Right atrium auricular region (tissue), 2 donors: ENCODE measurements at places on chromosomes 5 and 9. TPM values are rescaled to one million over a fixed set of nuclear protein-coding genes. Genes with fewer than 3 reads are reported as not detected.

DNA sequence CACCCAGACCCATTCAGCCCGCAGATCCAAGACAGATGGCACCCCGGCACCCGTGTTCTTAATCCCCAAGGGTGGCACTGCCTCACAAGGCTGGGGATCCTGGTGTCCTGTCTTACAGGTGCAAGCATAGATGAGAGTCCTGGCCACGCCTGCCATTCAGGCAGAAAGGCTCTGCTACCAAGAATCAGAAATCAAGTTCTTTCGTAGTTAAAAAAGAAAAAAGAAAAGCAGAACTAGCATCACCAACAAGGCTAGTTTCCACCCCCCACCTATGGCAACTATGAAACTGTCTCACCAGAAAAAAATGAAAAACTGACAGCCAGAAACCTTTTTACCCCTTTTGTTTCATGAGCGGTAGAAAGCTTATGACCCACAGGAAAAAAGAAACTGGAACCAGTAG is 170.4 kb downstream of the SYK start:
- no peaks in the 10 kb centered on the region for H3K4me1 ChIP-seq
- H3K4me3 ChIP-seq = no peak overlapping the region
- H3K27ac ChIP-seq = no peak overlapping the region
- DNase-seq = no peak
- H3K36me3 ChIP-seq = no peaks in the 10 kb centered on the region

DNA sequence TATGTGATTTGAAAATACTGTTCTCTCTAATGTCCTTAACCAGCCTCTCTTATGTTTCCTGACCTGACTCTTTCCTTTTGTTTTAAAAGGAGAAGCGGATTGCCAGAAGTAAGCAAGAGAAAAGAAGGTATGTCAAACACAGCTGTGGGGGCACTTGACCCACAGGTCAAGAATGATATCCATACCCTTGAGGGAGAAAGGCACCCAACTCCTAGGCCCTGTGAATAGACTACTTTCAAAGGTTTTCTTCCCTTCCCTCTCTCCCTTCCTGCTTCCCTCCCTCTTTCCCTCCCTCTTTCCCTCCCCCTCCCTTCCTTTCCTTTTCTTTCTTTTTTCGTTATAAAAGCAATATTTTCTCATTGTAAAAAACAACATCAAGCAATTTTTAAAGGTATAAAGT is 306.8 kb downstream of the TRPM3 start:
- no peak overlapping the region for H3K27ac ChIP-seq
- H3K27me3 ChIP-seq = no peaks in the 10 kb centered on the region
- H3K4me1 ChIP-seq = no peaks in the 10 kb centered on the region

DNA sequence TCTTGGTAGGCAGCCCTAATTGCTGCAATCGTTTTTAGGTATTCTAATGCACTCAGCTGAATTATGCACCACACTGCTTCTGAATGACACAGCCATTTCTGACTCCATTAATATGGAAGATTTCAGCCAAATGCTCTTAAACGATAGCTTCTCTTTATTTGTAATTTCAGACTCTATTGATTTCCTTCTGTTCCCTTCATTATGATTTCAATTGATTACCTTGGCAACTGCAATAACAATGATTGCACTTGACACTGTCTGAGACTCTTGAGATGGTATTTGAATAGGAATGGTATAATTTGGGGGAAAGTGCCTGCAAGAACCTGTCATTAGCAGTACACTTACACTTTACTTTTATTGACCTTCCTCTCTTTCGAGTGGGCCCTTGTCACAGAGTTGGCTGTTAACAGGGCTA is 296.1 kb upstream of the DMAC1 start:
- H3K4me1 ChIP-seq = no peaks in the 10 kb centered on the region
- H3K36me3 ChIP-seq = no peaks in the 10 kb centered on the region
- no peaks in the 10 kb centered on the region for H3K27me3 ChIP-seq

DNA sequence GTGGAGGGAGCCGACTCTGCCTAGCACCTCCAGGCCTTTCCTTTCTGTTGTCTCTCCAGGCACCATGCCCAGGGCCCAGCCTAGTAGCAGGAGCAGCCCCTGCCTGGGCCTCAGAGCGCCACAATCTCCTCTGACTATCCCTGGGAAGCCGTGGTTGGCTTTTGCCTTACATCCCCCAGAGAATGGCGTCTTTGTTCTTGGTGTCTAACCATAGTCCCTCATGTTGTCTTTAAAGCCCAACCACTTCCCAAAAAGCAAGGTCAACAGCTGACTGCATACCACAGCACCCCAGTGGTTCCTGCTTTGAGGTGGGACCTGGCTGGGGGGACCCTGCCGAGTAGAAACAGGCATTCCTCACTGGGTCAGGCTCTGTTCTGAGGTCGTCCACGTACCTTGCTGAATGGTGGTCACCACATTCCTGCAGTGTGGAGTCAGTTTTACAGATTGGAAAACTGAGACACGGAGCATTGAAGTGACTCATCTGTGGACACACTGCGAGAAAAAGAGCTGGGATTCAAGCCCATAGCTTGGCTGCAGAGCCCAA is 13.7 kb upstream of the CERCAM start:
- H3K27ac ChIP-seq = no peak overlapping the region
- no peaks in the 10 kb centered on the region for H3K36me3 ChIP-seq
- H3K4me1 ChIP-seq = no peaks in the 10 kb centered on the region
- H3K27me3 ChIP-seq = no peaks in the 10 kb centered on the region

GRCh38 chr5:172710676-172711075 is 60.3 kb downstream of the DUSP1 start:
- no peaks in the 10 kb centered on the region for H3K36me3 ChIP-seq
- H3K4me3 ChIP-seq = no peak overlapping the region
- H3K27me3 ChIP-seq = no peaks in the 10 kb centered on the region

DNA sequence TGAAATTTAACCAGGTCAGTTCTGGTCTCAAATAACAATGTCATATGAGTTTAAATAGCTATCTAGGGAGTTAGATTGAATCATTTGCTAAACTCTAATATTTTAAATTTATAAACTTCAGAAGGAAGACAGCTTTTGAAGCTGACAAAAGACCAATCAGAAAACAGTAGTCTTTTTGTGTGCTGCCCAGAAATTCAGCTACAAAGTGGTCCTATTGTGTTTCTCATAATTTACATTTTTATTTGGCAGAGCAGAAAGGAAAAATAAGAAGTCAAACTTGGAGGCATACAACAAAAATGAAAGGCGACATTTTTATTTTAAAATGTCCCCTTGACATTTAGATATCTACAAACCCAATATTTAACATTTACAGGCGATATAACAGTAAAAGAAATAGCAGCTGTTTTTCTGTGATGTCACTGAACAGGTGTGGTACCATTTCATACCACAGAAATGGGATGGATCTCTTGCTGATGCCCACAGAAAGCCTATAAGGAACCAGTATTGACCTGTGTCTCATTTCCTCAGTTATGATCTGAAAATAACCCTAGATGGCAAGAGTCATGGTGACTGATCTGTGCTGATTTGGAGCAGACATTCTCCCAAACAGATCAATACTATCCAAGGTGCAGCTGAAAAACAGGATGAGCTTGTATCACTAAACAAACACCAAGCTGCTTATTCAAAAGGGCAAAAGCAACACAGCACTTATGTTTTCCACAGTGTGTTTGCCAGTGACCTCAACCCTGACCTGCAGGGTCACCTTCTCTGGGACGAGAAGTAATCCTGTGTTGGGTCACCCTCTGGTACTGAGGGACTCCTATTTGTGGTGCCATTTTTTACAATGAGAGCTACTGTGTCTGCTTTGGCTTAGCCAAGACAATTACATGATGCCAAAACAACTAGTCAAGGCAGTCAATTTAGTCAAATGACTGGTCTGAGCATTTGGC is 3.6 kb upstream of the FST start:
- H3K4me3 ChIP-seq = no peak overlapping the region
- DNase-seq = no peak
- H3K4me1 ChIP-seq = peaks cover 20% of the 10 kb centered on the region
- H3K27me3 ChIP-seq = no peaks in the 10 kb centered on the region
- H3K36me3 ChIP-seq = no peaks in the 10 kb centered on the region

DNA sequence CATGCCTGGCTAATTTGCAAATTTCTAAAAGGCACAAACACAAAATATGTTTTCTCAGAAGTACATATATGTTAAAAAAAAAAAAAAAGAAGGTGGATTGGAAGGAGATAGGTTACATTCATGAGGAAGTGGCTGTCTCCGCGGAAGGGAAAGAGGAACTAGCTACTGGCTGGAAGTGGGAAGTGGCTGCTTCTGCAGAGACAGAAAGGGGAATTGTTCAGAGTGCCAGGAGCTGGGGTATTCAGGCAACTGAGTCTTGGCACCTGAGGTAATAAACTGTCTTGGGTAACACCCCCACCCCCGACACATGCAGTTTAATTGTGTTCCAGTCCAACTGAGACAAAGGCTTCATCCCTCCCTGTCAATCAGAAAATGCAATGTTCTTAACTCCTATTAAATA is 45.6 kb downstream of the S1PR3 start:
- no peak overlapping the region for H3K4me3 ChIP-seq
- peak; percentile 59 for DNase-seq
- H3K27ac ChIP-seq = no peak overlapping the region
- H3K27me3 ChIP-seq = no peaks in the 10 kb centered on the region
- H3K36me3 ChIP-seq = no peaks in the 10 kb centered on the region

DNA sequence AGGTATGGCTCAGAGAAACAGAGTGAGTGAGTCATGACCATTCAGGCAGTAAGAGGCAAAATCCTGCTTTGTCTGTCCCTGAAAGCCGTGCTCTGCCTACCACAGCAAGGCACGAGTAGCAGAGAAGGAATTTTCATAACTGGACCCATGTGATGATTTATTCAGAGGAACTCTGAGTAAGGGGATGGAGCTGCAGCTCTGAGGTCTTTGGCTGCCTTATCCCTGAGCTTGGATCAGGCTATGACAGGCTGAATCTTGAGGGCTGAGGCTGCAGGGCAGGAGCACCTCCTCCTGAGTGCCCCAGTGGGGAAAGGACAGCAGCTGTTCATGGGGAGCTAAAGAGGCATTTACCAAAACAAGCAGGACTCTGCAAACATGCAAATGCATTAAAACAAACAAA is 183.4 kb downstream of the PAPPA start:
- H3K27me3 ChIP-seq = no peaks in the 10 kb centered on the region
- no peaks in the 10 kb centered on the region for H3K36me3 ChIP-seq
- H3K27ac ChIP-seq = no peak overlapping the region
- DNase-seq = no peak
- no peak overlapping the region for H3K4me3 ChIP-seq

- no peak for DNase-seq
- no peak overlapping the region for H3K4me3 ChIP-seq
- H3K27ac ChIP-seq = no peak overlapping the region
Observed at GRCh38 chr5:1013238-1013947, 4.8 kb downstream of the NKD2 start.

- H3K4me3 ChIP-seq = no peak overlapping the region
- H3K27me3 ChIP-seq = peaks cover 15% of the 10 kb centered on the region
- H3K4me1 ChIP-seq = no peaks in the 10 kb centered on the region
- H3K27ac ChIP-seq = no peak overlapping the region
- no peaks in the 10 kb centered on the region for H3K36me3 ChIP-seq
- DNase-seq = peak; percentile 54
Observed at GRCh38 chr9:126708178-126708577, 94.5 kb downstream of the LMX1B start.

- H3K4me3 ChIP-seq = no peak overlapping the region
- H3K4me1 ChIP-seq = no peaks in the 10 kb centered on the region
- no peaks in the 10 kb centered on the region for H3K27me3 ChIP-seq
- H3K36me3 ChIP-seq = no peaks in the 10 kb centered on the region
- DNase-seq = no peak
Observed at GRCh38 chr5:152086668-152087067, 162.0 kb upstream of the GLRA1 start.

GRCh38 chr5:56565283-56565615 is 250.1 kb upstream of the MAP3K1 start:
- H3K36me3 ChIP-seq = no peaks in the 10 kb centered on the region
- no peak for DNase-seq
- H3K4me1 ChIP-seq = no peaks in the 10 kb centered on the region
- H3K27ac ChIP-seq = no peak overlapping the region
- H3K4me3 ChIP-seq = no peak overlapping the region

GRCh38 chr5:98624145-98624880 is 149.2 kb upstream of the RGMB start:
- H3K36me3 ChIP-seq = no peaks in the 10 kb centered on the region
- no peaks in the 10 kb centered on the region for H3K4me1 ChIP-seq
- H3K4me3 ChIP-seq = no peak overlapping the region
- no peak for DNase-seq

DNA sequence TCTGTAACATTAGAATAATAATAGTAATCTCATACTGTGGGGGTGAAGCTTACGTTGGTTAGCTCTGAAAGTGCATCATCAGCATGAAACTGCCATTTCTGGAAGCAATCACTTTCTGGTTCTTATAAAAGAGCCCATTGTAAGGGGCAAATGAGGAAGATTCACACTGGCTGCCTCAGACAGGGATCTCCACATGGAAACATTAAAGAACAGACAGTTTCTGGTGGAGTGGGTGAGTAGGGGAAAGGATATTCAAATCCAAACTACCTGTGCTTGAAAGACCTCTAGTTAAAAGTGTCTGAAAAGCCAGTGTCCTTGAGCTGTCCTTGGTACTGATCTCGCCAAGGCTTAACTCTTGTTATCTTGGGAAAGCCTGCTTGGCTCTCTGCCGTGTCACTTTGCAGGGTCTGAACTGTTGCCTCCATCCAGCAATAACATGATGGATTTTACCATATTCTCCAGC is 19.1 kb upstream of the SLC31A2 start:
- H3K4me1 ChIP-seq = no peaks in the 10 kb centered on the region
- H3K27me3 ChIP-seq = no peaks in the 10 kb centered on the region
- DNase-seq = no peak
- no peaks in the 10 kb centered on the region for H3K36me3 ChIP-seq
- H3K27ac ChIP-seq = no peak overlapping the region
- H3K4me3 ChIP-seq = no peak overlapping the region

- H3K4me1 ChIP-seq = no peaks in the 10 kb centered on the region
- DNase-seq = no peak
- no peaks in the 10 kb centered on the region for H3K36me3 ChIP-seq
- H3K27ac ChIP-seq = no peak overlapping the region
- no peak overlapping the region for H3K4me3 ChIP-seq
Observed at GRCh38 chr9:5002811-5003210, 17.7 kb downstream of the JAK2 start.

The BTNL9 gene
- total RNA-seq = 5.3 TPM

The NEURL1B gene
- 22.4 TPM for total RNA-seq

The LECT2 gene
- total RNA-seq = not detected

The SH3TC2 gene
- total RNA-seq = 13.1 TPM

The FBP1 gene
- total RNA-seq = 3.6 TPM

The FBP2 gene
- not detected for total RNA-seq

The CD180 gene
- total RNA-seq = 0.26 TPM
